Pulmonary artery endothelial cell (primary cell): ENCODE measurements at places on chromosomes 5 and 9.

DNA sequence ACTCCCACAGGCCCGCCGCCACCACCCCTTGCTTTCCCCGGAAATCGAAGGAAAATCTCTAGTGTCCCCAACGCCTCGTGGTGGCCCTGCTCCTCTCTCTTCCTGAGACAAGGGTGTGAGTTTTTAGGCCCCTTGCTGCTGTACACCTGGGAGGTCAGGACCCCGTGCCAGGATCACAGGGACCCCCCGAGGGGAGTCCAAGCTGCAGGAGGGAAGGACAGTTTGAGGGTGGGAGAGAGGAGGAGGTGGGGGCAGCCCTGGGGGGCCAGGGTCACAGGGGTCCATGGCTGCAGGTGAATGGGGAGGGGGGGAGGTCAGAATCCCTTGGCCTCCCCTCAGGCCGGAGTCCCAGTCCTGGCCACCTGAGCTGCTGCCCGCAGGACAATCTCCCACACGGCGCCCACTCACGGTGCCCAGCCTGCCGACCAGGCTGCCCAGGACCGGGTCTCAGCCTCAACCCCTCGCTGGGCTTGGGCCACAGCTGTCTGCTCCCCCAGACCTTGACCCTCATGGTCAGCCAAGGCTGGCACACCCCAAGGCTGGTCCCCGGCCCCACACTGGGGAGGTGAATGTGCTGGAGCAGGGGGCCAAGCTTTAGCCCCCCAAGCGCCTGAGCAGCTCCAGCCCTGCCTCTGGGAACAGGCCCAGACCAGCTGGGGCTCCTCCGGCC lies 19.9 kb downstream of the TPPP start:
- DNase-seq = no peak

DNA sequence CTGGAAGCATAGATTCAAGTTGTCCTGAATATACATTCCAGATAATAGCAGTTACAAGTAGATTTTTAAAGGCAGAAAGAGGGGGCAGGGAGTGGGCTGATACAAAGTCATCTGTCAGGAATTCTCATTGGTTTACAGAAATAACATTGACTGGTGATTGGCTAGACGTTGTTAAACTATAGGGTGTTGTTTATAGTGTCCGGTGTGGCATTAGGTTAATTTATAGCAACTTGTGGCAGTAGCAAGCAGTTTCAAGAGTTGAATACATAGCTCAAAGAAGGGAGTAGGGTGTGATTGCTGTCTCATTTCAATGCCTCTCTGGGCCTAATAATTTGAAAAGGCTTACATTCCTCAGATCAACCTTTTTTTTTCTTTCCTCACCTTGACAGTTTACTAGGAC lies 10.7 kb upstream of the POC5 start:
- DNase-seq = no peak

- no peak for DNase-seq
Observed at GRCh38 chr9:123868002-123868401, 61.9 kb downstream of the DENND1A start.

- DNase-seq = no peak
Observed at GRCh38 chr9:97633859-97634490, 354 bp downstream of the NCBP1 start.

DNA sequence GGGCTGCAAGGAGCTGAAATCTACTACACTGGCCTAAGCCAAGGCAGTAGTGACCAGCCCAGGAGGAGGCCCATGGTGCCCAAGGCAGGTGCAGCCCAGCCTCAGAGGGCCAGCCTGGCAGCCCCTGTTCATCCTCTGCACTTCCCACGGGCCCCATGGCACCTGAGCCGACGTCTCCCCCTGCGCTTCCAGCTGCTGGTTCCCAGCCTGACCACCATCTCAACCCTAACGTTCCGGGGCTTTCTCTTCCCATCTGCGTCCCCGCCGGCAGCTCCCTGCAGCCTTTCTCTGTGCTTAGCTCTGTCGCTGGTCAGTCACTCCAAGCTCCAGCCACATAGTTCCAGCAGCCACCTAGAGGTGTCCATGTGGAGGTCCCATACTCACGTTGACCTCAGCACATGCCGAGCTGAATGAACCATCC lies 105.5 kb upstream of the LMX1B start:
- DNase-seq = no peak

- DNase-seq = no peak
Observed at GRCh38 chr9:27564670-27565069, 8.6 kb downstream of the C9orf72 start.
